Activated CD4-positive, alpha-beta T cell treated with anti-CD3 and anti-CD28 coated beads for 4 hours (primary cell): ENCODE measurements at places on chromosomes 3 and 15.
A peak's percentile ranks its signal among the peaks of the same experiment; 100 is the strongest.

GRCh38 chr3:138591392-138591791, 2.7 kb downstream of the CEP70 start:
- DNase-seq: no peak

DNA sequence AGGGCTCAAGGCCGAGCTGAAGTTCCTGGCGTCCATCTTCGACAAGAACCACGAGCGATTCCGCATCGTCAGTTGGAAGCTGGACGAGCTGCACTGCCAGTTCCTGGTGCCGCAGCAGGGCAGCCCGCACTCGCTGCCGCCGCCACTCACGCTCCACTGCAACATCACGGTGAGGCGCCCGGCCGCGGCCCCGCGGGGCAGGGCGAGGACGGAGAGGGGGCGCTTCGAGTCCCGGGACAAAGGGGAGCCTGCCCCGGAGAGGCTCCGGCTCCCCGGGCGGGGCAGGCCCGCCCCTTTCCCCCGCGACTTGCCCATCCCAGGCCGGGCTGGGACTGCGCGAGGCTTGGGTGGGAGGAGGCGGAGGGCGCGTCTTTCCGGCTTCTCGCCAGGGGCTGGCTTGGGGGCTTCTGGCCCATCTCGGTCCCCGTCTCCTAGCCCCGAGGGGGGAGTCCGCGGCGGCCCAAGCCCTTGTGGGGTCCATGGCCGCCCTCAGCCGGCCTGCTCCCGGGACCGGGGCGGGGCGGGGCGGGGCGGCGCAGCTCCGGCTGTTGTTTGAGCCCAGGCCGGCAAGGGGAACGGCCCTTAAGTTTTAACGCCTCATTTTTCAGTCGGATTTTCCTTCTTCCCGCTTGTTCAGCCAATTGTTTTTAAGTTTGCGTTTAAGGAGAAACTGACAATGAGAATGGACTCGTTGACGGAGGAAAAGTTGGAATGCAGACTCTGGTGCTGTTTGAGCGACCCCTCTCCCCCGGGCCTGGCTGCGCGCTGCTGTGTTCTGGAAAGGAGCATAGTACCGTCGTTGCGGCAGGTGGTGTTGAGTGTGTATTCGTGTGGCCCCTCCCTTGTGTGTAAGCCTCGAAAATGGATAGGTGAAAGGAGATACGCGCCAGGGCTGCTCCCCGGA, 683 bp downstream of the UBE2Q2 start:
- DNase-seq: peak; percentile 48

DNA sequence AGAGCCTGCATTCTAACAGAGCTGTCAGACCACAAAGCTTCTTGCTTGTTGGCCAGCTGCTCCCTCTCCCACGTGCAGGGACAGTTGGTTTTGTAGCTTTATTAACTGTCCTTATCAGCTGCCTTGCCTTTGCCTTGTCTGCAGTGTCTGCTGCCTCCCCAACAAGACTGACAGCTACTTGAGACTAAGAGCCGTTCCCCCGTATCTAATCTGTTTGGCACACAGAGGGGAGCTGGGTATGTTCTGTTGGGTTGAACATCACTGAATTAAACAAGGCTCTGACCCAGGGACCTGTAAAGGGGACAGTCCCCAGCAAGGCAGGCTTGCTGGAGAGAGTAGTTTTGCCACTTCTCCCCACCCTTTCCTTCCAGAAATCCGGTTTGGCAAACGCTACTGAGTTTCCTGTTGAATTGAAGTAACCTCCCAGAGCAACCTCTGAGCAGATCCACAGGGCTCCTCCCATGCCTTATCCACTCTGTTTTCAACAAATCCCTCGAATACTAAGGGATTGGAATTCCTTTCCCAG, 116.1 kb downstream of the ANP32A start:
- DNase-seq: no peak

GRCh38 chr3:56921573-56922453, 120.1 kb upstream of the ARHGEF3 start:
- no peak for DNase-seq

- DNase-seq: no peak
Observed at GRCh38 chr3:197376020-197376419, 77.6 kb upstream of the DLG1 start.
